ENCODE measurements at places on chromosomes 6 and 20.

DNA sequence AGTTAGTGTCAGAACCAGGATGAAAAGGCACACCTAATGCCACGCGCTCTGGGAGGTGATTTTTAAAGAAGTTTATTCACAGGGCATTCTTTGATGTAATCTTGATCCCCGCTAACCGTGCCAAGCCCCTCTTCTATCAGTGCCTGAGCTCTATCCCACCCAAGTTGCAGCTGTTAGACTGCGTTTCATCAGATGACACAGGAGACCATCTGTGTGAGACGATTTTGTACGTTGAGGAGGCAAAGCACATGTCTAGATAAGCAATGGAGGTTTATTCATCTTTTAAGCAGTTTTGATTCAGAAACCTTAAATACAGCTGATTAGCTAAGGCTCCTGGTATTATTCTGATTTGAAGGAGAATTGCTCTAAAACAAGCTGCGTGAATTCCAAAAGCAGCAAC, 18.6 kb downstream of the RNASET2 start:
- DNase-seq, result no peak

GRCh38 chr6:97919631-97920030, 636.6 kb upstream of the MMS22L start:
- no peak for DNase-seq

DNA sequence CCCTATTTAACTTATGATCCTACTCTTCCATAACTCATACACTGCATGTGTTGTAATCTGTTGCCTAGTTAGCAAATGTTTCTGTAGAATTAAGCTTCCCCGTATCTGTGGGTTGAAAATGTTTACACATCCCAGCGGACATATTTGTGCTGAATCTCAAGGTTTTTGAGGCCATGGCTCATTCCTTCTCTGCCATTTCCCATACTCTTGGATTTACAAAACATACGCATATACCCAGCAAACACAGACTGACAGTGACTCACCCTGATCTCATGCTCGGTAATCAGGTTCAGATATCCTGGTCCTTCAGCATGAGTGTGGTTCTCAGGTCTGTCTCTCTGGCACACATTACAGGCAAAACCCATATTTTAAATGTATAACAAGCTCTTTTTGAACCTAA, 58.7 kb downstream of the AGPAT4 start:
- DNase-seq, result no peak

DNA sequence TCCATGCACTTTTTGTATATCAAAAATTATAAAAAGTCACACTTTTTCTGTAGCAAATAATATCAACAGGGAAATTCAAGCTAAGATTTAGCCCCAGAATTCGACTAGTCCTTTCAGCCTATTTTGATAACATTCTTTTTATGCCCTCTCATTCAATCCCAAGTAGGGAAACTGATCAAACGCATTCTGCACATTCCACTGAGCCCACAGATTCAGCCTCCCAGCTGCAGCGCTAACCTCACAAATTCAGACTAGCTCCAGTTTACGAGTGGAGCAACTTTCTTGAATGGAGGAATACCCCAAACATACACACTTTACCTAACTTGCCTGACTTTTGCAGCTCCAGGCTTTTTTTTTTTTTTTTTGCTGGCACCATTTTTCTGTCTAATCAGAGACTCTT, 70.3 kb upstream of the HEY2 start:
- no peak for DNase-seq

DNA sequence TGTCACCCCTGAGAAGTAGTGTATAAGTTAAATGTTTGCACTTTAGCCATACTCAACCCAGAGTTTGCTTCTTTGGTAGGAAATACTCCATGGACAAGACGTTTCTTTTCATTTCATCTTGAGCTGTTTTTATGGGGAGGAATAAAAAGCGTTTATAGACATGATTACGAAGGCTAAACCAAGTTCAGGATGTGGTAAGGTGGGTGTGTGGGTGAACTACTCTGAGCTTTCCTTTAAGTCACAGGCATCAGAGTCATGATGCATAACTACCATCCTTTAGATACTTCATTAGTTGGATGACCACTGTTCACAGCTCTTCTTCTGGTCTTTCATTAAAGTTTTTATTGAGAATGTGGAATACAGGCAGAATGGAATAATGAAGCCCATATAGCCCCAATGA, 48.9 kb downstream of the EBF4 start:
- peak; percentile 33 for DNase-seq

DNA sequence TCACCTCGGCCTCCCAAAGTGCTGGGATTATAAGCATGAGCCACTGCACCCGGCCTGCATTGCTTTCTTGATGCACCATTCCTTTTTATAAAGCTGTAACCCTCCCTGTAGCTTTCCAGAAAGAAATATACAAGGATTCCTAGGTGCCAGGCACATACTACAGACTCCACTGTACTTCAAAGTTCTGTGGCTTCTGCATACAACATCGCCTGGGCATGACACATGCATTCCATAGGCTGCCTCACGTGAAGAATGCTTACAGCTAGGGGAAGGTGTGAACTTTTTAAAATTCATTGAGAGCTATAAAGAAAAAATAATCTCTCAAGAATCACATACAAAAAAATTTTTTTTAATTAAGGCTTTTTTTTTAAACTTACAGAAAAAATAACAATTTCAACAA, 50.2 kb downstream of the TRAM2 start:
- DNase-seq, result no peak

GRCh38 chr6:46816626-46817025, 23.4 kb downstream of the MEP1A start:
- no peak for DNase-seq

DNA sequence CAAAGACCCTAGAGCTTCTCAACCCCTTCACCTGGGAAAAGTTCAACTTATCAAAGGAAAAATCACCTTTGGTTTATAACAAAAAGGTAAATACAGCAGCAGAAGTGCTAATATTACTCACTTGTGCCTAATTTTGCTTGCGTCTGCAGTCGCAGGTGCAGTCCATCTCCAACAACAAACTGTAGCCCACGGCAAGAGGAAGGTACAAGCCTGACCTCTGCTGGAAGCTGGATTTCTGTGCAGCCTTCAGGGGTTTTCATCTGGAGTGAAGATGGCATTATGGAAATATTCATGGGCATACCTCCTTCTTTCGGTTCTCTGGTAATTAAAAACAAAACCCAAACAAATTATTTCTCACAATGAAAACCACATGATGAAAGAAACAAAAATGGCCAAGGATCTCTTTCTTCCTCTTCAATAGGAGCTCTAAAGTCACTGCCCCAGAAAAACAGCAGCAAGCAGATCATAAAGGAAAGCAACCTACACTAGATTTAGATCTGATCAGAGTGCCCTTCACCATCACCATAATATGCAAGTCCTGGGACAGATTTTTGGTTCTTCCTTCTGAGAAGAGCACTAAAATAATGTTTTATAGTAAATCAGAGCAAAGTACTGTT, 7.8 kb downstream of the UBE3D start:
- DNase-seq, result no peak

GRCh38 chr6:13554929-13555333, 19.5 kb upstream of the SIRT5 start:
- no peak for DNase-seq

GRCh38 chr6:116387374-116387773, 16.6 kb downstream of the DSE start:
- DNase-seq, result no peak

- no peak for DNase-seq
Observed at GRCh38 chr6:165634101-165634880, 28.8 kb downstream of the PDE10A start.

DNA sequence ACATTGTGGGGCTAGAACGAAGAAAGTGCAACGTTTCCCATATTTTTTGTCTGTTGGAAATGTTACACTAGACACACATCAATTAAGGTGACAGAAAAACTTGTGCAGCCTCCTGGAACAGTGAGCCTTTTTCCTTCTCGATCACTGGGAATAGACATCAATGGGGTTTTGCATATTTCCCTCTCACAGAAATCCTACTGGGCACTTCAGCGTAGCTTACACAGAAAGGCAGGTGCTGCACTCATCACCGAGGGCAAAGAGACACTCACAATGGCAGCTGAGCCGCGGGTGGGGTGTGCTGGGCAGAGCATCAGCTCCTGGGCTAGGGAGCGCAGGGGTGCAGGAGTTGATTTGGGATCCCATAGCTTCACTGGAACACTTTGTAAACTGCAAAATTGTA, 64.5 kb downstream of the THBS2 start:
- DNase-seq, result no peak

GRCh38 chr20:63606686-63607085, 20.2 kb downstream of the GMEB2 start:
- no peak for DNase-seq

DNA sequence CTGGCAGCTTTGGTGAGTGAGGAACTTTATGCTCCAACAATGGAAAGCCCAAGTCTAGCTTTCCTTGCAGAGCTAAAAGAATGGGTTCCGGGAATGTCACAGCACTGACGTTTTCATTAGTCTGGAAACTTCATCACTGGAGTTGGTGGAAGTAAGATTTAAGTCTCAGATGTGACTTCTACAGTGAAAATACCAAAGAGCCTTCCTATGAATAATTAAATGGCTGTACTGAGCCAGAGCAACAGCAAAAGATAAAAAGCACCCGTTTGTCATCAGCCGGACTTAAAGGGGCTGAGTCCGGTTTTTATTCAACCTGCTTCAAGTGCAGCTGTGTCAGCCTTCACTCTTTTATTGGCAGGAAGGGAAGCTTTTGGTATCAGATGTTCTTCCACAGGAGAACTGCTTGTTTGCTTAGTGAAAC, 46.5 kb upstream of the SHLD1 start:
- DNase-seq, result no peak

DNA sequence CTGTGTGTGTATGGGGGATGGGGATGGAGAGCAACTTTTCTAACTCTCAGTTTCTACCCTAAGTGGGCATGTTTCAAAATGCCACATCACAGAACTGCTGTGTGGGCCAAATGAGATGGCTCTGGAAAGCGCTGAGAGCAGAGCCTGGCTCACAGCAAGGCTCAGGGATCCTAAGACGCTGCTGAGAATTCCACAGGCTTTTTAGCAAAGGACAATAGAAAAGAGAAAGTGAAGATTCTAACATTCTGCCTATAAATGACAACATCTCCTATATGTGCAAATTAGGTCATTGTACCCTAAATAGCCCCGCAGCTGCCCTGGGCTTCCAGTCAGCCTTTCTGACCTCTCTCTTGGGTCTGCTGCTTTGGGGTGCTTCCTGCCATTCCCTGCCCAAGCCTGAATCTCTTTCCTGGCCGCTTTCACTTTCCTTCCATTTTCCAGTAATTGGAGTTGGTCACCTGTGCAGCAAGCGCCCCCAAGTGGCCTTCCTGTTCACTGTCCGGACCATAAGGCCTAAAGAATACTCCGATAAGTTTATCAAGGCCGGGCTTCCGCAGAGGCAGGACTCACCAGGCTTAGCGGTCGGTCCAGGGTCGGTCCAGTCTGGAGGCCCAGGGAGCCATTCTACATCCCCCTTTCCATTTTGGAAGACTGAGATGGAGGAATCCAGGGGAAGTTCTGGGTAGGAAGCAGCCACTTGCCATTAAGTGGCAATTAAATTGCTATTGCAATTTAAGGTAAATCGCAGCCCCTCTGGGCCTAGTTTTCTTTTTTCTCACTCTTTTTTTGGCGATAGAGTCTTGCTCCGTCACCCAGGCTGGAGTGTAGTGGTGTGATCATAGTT, 6.7 kb upstream of the DDR1 start:
- DNase-seq, result peak; percentile 56
